ENCODE measurements at places on chromosomes 6 and 20. TPM values are rescaled to one million over a fixed set of nuclear protein-coding genes. Genes with fewer than 3 reads are reported as not detected.

DNA sequence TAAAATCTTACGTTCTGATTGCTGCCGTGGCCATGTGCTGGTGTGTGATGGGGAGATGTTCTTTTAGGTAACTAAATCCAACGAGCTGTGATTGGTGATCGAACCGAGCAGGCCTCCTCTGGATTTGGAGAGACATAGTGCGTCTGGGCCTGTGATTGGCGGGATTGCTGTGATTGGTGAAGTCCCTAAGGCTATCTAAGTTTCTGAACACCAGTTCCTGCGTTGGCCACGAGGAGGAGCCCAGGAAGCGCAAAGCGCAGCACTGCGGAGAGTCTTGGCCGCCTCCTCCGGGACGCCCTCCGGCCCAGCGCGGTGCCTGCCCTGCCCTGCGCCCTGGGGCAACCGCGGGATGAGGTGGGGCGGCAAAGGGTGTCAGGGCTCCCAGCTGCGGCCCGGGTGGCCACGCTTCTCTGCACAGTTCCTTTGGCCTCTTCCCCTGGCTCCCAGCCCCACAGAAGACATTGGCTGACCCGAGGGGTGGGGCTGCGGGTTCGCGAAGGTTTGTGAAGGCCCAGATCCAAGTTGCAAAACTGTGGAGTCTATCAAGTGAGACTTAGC lies 33.0 kb downstream of the HNF4A start:
- DNase-seq, result peak; percentile 35

GRCh38 chr6:148208298-148208697 lies 134.3 kb upstream of the SASH1 start:
- no peak for DNase-seq

DNA sequence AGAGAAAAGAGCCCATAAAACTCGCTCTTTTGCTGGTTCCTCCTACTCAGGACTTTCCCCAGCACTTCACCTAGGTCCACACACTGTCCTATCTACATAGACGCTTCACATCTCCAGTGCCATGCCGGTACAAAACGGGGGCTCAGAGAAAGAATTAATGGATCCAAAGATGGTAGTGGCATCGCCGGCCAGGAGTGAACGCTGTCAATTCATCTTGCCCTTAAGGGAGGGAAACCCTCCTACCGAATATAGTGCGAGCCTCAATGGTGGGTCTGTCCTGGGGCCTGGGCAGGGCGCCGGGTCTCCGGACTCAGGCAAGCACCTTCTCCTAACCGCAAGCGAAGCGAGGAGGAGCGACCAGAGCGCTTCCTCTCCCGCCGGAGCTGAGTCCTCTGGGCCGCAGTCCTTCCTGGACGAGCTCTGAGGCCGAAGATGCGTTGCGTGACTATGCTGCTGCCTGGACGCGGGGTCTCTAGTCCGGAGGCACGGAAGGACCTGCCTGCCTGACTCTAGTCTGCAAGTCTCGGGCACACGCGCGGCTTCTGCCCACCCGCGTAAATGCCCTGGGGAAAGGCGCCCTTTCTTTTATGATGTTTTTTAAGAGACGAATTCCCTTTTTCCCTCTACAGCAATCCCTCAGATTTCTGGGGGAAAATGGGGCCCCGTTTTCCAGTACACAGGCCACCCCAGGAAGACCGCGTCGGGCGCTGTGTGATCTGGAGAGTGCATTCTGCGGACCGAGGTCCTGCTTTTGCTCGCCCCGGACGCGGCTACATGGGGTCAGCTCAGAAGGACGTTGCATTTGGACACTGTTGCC lies 100.1 kb upstream of the PRDM1 start:
- DNase-seq, result no peak

GRCh38 chr6:93581371-93581770 lies 162.0 kb upstream of the EPHA7 start:
- DNase-seq, result no peak

Gene HLA-DMB
- 1,191 TPM for polyA plus RNA-seq

Gene RAD21L1
- not detected for polyA plus RNA-seq

Gene FAM184A
- polyA plus RNA-seq, result not detected
